ENCODE measurements at places on chromosomes 6 and 20.

DNA sequence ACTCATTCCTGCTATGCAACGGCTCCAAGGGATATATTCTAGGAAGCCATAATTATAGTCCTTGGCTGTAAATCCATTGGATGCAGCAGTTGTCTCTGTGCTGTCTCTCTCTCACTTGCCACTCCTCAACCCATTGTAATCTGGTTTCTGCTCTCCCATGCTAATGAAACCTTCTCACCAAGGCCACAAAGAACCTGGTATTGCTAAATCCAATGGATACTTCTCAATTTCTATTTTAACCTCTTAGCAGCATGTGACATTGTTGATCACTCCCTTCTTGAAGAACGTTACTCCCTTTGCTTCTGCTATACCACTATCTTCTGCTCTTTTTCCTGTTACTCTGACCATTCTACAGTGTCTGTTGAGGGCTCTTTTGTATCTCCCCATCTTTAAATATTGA lies 39.8 kb upstream of the GCLC start:
- no peak for DNase-seq

- no peak for DNase-seq
Measured at GRCh38 chr6:40907198-40907701, 131.8 kb downstream of the UNC5CL start.

GRCh38 chr20:10622657-10623418 lies 51.0 kb downstream of the JAG1 start:
- no peak for DNase-seq

DNA sequence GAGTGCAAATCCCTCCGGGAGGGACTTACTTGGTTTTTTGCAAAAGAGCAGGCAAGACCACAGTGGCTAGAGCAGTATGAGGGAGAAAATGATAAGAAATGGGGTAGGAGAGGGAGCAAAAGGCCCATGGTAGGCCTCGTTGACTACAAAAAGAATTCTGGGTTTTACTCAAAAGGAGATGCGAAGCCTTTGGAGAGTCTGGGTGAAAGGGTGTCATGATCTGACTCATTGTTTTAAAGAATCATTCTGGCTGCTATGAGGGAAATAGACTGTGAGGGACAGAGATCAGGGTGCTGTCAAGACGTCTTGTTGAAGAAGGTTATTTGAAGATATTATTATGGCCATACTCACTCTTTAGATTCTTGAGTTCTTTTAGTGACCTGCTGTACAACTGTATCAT lies 13.0 kb downstream of the TBC1D32 start:
- DNase-seq, result no peak

- no peak for DNase-seq
Measured at GRCh38 chr20:32052090-32052777, at the start of gene HCK. HCK (plus strand) TSS chr20:32052242.

DNA sequence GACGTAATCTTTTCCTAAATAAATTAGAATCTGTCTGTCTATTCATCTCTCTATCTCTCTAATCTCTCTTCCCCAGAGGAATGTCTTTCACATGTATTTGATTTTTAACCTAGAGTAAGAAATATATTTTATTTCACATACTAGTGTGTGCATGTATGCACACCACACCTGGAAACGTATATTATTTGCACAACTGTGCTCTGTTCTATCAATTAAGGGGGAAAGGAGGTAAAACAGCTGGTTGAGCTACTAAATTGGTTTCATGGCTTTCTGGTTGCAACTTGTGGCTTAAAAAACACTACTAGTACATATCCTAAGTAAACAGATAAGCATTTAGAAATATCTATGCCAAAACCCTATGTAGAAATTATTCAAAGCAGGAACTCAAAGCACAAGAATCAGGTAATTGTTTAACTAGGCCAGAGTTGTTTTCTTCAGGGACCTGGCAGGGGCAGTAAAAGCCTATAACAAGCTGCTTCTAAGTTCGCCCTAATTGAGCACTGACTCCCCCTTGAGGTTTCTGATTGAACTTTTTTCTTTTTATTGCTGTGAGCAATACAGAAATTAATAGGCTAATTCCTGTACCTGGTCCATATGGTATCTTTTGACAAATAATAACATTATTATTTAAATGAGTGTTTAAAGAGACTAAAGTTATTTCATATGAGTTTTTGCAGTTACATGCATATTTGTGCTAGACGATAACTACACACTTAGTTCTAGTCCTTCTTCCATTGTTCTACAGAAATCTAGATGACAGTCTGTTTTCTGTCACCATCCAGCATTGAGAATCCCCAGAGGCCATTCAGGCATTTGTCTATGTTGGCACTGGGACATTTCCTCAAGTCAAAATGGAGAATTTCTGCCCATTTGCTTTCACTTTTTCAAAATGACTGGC lies 88.6 kb downstream of the MCHR2 start:
- DNase-seq, result no peak

- no peak for DNase-seq
Measured at GRCh38 chr20:59468831-59469230, 135.5 kb upstream of the PHACTR3 start.

GRCh38 chr6:88840796-88841539 lies 122.5 kb downstream of the RNGTT start:
- DNase-seq, result no peak

DNA sequence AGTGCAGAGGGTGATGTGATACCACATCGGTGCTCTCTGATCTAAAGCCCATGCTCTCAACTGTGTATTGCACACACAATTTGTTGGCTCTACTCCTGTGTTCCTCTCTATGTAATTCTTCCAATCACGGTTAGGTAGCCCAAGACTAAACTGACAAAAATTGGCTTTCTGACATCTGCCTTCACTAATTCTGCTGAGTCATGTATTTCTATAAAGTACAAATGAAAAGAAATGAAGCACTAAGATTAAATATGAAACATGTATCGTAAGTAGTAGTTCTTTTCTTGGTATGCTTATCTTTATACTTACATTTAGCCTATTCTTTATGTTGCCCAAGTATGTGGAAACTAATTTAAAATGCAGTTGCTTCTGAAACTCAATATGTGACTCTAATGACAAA lies 7.7 kb upstream of the MLIP start:
- no peak for DNase-seq

GRCh38 chr20:63697357-63697867 lies 960 bp downstream of the TNFRSF6B start:
- DNase-seq, result no peak

DNA sequence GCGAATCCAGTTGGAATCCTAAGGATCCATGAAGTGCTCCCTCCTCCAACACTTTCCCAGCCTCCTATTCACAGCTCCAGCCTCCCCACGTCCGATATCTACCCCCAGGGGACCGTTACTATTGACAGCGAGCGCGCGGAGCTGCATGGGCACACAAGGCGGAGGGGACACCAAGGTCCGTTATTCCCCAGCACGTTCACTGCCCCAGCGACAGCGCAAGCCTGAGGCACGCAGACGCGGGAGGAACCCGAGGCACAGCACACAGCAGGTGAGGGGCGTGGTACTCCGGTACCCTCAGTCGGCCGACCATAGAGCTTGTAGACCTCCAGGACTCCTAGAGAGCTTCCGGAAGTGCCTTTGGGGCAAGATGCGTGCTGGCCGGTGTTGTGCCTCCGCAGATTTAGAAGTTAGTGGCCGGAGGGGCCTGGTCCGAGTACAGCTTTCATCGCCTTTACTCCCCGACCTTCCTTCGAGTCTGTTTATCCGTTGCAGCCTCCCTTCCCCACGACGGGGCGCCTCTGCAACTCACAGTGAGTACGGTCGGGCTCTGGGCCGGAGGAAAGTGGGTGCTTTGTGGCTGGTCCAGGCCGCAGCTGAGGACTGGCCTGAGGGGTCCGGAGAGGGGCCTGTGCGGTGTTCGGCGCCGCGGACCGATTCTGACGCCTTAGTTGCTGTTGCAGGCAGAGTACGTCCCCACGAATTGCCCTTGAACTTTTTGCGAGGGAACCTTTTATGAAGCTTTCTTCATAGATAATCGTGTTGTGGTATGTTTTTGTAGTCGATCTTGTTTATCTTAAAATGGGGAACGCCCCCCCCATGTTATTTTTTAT lies at the start of gene ZKSCAN8:
Gene ZKSCAN8, plus strand, starts transcription at position 384 of the 830 bp plus-strand sequence. CDS start 6,525 bp downstream, outside the sequence.
- peak; percentile 44 for DNase-seq

DNA sequence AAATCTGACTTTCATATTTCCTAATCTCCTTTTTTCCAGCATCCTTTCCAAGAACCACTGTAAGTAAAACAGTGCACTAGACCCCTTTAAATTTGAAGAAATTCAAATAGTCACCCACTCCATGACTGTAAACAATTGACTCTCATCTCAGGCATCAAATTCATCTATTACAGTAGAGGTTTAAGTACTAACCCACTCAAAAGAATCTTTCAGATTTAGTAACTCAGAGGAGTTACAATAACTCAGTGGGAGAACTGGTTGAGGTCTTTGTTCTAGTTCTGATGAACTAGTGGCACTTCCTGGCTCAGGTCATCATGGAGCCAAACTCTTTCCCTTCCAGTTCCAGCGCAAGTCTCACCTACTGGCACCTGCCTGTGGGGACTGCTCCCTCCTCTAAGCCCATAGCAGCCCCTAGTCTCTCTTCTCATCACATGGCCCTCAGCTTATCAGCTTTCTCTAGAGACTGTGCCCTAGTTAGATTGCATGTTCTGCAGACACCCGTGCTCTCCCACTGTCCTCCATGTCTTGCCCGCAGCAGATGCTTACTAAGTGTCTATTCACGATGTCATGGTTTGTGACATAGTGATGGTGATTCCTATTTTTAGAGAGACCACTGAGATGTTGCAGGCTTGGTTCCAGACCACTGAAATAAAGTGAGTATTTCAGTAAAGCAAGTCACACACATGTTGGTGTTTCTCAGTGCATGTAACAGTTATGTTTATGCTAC lies 196.2 kb downstream of the TBC1D7 start:
- DNase-seq, result no peak

DNA sequence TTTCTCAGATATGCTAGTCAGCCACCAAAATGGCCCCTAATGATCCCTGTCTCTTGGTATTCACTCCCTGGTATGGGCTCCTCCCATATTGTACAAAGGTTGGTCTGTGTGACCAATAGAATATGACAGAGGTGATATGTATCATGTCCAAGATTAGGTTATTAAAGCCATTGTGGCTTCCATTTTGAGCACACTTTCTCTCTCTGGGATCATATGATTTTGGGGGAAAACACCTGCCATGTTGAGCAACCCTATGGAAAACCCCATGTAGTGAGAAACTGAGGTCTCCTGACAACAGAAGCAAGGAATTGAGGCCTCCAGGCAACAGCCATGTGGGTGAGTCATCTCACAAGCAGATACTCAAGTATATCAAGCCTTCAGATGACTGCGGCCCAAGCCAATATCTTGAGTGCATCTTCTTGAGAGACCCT lies 7.1 kb upstream of the ZNF318 start:
- no peak for DNase-seq

DNA sequence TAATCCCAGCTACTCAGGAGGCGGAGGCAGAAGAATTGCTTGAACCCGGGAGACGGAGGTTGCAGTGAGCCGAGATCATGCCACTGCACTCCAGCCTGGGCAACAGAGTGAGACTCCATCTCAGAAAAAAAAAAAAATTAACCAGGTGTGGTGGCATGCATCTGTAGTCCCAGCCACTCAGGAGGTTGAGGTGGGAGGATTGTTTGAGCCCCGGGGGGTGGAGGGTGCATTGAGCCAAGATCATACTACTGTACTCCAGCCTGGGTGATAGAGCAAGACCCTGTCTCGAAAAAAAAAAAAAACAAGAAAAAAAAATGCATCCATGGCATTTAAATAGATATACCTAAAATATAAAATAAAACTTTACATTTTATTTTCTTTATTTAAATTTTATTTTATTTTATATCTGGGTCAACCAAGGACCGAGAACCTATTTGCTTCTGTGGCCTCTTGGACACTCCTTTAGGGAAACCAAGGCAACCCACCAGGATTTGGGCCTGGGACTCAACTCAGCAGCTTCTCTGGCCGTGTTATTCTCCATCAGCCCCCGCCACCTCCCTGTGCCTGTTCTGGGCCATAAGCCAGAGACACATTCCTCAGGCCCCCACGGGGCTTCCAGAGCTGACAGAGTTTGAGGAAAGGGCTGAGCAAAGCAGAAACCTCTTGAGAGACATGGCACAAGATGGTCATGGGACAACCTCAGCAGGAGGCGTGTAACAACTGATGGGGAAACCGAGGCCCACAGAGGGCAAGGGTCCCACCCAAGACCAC lies 6.2 kb downstream of the SNTA1 start:
- DNase-seq, result no peak

- DNase-seq, result no peak
Measured at GRCh38 chr6:46882645-46883044, 39.1 kb downstream of the ADGRF5 start.

All from esophagus squamous epithelium (tissue), 5 donors.